ENCODE measurements at places on chromosomes 6 and 20.

GRCh38 chr6:129732542-129732941 lies 22.6 kb upstream of the ARHGAP18 start:
- no peak for DNase-seq

GRCh38 chr6:10465629-10466499 lies 51.0 kb upstream of the TFAP2A start:
- no peak for DNase-seq

DNA sequence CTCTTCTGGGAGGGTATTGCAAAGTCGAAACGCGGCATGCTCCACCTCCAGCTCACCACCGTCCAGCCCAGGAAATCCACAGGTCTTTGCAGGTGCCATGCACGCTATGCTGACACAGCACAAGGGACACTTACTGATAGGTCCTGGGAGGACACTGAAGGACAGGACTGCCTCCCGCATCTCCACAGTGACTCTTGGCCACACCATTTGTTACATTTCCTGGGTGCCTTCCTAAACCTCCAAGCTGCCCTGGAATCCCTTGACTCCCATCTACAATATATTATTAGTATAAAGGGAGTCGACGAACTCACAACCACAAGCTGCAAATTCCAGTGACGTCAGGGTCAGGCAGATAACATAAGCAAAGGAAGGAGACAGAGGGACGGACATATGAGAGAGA lies 106.9 kb downstream of the JPH2 start:
- DNase-seq, result no peak

- DNase-seq, result no peak
Measured at GRCh38 chr6:43990627-43991619, 136.3 kb downstream of the MRPL14 start.

DNA sequence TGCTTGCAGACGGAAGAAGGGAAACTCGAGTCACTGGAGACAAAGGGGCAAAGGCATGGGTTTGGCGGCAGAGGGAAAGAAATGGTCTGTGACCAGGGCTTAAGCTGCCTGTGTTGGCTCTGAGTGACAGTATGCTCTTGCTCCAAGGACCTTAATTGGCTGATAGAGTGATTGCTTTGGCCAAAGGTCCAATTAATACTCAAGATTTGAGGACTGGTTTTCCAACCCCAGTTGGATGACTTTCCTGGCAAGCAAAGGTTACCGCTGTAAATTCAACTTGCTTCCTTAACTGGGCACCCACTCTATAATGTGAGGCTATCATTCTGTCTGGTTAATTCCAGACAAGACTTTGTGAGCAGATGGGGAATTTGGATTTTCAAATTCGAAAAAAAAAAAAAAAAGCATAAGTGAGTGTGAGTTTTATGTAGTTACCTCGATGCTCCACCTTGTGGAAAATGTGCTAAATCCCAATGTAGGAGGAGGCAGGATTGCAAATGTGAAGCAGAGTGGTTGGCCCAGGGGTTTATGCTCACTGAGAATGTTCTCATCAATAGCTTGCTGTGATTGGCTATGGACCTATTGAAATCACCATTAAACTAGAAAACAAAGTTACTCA lies 150.7 kb upstream of the GMDS start:
- DNase-seq, result no peak

- no peak for DNase-seq
Measured at GRCh38 chr6:3862038-3862437, 12.9 kb downstream of the FAM50B start.

DNA sequence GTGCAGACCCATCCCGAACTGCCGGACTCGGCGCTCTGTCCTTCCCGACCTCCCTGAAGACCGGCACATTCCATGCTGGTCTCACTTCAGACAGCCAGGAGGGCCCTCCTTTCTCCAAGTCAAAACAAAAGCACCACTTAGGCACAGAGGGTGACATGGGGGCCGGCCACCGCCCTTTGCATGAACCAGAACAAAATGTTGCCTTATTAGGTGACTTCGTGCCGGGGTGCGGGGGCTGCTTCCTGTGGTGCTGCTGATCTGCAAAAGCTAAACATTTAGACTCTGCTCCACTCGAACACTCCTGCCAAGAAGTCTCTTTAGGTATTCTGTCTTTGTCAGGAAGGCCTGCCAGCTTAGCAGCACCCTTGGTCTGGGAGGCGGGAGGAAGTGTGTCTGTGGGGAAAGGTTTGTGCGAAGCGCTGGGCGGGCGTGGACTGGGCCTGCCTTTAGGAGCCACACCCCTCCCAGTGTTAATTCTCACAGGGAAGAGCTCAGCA lies 133.8 kb downstream of the SMOC2 start:
- DNase-seq, result no peak

- DNase-seq, result no peak
Measured at GRCh38 chr6:69422475-69422874, 374.3 kb downstream of the LMBRD1 start.

GRCh38 chr20:17538517-17539170 lies 7.5 kb upstream of the BFSP1 start:
- DNase-seq, result no peak

- no peak for DNase-seq
Measured at GRCh38 chr6:39758905-39759605, 33.1 kb upstream of the DAAM2 start.

DNA sequence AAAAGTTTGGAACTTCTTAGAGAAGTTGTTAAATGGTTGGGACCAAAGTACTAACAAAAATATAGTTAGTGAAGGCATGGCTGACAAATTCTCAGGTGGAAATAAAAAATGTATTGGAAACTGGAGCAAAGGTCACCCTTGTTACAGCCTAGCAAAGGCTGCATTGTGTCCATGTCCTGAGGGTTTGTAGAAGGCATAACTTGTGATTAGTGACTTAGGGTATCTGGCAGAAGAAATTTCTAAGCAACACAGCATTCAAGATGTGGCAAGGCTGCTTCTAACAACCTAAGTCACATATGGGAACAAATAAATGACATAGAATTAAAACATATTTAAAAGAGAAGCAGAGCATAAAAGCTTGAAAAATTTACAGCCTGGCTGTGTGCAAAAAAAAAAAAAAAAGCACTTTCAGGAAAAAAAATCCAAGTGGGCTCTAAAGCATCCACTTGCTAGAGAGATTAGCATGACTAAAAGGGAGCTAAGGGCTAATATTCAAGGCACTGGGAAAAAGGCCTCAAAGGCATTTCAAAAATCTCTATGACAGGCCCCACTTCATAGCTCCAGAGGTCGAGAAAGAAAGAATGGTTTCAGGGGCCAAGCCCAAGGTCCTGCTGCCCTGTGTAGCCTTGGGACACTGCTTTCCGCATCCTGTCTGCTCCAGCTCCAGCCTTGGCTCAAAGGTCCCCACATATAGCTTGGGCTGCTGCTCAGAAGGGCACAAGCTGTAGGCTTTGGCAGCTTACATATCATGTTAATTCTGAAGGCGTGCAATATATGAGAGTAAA lies 453.2 kb upstream of the PTCHD4 start:
- no peak for DNase-seq

- no peak for DNase-seq
Measured at GRCh38 chr6:47149554-47149953, 107.4 kb upstream of the ADGRF1 start.

DNA sequence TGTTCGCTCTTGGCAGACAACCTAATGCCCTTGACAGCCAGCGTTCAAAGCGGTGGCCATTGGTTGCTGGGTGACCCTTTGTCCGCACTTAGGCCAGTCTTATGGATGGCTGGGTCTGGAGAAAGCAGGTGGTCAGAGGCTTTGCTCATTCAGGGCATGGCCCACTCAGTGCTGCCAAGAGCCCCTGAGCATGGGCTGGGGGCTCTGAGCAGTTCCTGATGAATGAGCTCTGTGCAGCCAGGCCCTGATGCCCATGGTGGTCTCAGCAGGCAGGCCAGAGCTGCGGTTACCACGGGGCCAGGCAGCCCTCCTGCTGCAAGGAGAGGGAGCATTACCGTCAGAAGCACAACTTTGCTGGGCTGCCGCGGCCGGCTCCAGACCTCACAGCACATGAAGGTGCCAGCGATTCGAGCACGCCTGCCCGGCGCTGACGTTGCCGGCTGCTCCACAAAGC lies 36.3 kb downstream of the CDH4 start:
- DNase-seq, result no peak

GRCh38 chr6:93749191-93749590 lies 329.8 kb upstream of the EPHA7 start:
- no peak for DNase-seq

GRCh38 chr6:149202952-149203351 lies 114.6 kb upstream of the TAB2 start:
- no peak for DNase-seq

GRCh38 chr6:105804000-105804399 lies 282.1 kb upstream of the PRDM1 start:
- no peak for DNase-seq

- no peak for DNase-seq
Measured at GRCh38 chr6:155693573-155694418, 238.2 kb upstream of the NOX3 start.

DNA sequence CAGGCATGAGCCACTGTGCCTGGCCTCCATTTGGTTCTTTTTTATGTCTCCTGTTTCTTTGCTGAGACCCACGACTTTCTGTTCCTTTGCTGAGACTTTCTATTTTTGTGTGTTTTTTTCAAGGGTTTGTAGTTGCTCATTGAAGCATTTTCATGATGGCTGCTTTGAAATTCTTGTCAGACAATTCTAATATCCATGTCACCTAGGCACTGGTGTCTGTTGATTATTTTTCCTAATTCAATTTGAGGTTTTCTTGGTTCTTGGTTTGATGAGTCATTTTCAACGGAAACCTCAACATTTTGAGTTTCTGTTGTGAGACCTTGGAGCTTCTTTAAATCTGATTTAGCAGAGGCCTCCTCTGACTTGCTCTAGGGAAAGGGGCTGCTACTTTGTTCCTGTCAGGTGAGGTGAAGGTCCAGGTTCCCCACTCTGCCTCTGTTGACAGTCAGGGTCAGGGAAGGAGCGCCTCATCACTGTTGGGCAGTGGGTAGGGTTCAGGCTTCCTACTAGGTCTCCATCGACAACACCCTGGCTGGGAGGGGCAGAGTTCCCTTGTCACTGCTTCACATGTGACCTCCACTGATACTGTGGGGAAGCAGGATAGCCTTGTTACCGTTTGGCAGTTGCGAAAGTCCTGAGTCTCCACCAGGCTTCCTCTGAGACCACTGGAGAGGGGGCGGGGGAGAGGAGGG lies 67.2 kb upstream of the RNF24 start:
- DNase-seq, result peak; percentile 23

DNA sequence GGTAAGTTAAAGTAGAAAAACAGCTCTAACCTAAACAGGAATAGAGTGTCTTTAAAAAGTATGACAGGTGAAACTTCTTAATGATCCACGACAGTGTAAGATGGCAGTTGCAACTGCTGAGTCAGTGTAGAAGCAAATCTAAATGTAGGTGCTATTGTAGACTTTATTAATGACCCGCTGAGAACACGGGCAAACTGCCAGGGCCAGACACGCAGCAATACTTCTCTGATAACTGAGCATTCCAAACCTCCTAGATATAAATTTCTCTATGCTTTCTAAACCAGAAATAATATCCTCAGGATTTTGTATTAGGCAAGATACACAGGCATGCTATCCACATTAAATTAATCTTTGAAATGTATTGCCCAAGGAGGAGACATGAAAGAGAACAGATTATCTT lies 1076.4 kb downstream of the HACE1 start:
- DNase-seq, result no peak

Measured in activated CD4-positive, alpha-beta T cell treated with anti-CD3 and anti-CD28 coated beads for 4 hours (primary cell).